Stimulated activated CD4-positive, alpha-beta T cell treated with anti-CD3 and anti-CD28 coated beads, Interleukin-15, amount 100 ng/mL, for 24 hours (primary cell): ENCODE measurements at places on chromosomes 13 and 19.

DNA sequence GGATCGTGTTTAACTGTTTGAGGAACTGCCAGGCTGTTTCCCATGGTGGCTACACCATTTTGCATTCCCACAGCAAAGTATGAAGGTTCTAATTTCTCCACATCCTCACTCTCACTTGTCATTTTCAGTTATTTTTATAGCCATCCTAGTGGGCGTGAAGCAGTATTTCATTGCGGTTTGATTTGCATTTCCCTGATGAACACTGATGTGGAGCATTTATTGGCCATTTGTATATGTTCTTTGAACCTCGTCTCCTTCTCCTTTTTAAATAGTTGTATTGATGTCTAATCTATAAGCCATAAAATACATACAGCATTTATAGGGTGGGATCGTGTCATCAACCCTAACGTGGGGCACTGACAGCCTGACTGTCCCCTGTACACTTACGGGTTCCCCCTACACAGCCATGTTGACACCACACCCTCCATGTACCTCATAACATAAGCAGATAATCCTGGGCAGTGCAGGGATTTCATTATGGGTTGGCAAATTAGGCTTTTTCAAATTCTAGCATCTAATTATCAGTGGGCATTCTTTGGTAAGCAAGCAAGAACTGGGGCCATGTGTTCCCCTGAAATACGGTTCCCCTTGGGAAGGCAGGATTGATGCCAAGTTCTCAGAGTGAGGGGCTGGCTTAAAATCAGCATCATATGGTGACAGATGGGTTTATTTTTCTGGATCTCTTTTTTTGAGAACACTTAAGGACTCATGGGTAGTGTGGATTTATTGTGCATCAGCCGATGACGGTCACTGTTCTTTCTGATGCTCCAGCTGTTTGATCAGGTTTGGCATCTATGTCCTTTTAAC lies 11.6 kb upstream of the ZBTB45 start:
- no peak for DNase-seq

DNA sequence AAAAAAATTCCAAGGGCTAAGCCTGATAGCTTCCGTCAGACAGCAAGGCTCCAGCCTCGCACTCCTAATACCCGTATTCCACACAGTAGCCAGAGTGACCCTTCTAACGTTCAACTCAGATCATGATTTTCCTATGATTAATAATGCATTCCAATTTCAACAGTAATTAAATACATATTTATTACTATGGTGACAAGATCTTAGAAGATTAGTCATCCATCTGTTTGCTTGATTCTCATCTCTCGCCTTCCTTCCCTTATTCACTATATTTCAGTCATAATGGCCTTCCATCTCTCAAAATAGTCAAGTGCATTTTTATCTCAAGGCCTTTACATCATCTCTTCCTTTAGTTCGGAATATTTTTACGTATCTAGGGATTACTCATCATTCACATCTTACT lies 621.2 kb upstream of the SPRY2 start:
- no peak for DNase-seq

DNA sequence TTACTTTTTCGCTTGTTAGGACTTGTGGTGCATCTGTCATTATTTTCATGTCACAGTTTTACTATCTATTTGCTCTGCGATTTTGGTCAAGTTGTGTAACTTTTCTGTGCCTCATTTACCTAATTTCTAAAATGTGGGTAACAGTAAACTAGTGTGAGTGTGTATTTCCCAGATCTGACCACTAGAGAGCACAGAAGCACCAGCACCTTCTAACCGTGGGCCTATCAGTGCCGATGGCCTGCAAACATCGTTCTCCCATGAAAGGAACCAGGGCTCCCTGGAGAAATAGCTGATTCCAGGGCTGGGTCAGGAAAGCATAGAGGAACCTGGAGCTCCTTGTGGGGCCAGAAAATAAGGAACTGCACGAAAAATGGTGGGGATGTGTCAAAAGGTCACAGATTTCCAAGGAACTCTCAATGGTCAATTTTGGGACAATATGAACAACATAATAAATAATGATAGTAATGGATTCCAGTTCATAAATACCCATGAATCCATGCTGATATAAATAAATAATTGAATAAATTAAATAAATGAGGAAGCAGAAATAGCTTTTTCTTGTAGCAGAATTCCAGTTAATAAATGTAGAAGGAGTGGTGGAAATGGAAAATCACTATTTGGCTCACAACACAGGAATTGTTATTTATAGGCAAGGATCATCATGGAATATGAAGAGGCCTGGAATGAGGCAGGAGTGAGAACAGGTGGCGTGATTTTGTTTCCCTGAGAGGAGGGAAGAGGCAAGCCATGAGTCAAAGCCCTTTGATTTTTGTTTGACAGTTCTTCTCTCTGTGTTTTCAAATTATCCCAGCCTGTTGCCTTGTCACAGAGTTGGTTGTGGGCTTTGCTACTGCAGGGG lies 31.1 kb downstream of the CEACAM8 start:
- DNase-seq: peak; percentile 31

- DNase-seq: no peak
Measured at GRCh38 chr13:72025836-72026235, 158.8 kb upstream of the DACH1 start.

DNA sequence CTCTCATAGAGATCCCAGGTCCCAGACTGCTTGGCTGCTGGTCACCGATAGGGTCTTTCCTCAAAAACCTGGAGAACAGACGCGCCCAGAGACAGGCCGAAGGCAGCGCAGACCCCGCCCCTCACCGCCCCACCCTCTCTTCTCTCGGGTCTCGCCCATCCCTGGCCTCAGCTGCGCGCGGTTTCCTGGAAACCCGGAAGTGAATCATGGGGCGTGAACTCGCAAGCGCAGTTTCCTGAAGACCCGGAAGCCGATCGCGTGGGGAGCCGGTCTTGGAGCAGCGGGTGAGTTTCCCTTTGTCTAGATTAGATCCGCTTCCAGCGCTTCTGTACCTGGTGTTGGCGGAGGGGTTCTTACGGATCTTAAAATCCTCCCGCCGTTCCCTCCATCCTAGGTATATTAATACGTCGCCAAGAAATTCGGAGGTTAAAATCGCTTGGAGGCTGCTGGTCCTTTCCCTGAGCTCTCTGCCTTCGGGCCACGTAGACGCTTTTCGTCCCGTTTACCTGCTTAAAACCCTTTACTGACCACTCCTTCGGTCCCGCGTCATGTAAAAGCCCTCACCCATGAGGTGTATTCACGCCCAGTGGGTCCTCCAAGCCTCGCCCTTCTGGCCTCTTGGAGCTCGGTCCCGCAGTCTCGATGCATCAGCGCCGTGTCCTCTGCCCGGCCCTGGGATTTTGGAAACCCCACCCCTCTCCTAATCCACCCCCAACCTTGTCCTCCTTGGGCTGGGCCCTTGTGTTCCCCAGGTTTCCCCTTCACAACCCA lies at the start of gene ZNF578:
Gene ZNF578 (plus strand): TSS at position 230 of the 771 bp plus-strand sequence. CDS start 48,293 bp downstream, outside the sequence.
- peak; percentile 77 for DNase-seq

- no peak for DNase-seq
Measured at GRCh38 chr19:48989701-48990291, 3.3 kb downstream of the GYS1 start.

DNA sequence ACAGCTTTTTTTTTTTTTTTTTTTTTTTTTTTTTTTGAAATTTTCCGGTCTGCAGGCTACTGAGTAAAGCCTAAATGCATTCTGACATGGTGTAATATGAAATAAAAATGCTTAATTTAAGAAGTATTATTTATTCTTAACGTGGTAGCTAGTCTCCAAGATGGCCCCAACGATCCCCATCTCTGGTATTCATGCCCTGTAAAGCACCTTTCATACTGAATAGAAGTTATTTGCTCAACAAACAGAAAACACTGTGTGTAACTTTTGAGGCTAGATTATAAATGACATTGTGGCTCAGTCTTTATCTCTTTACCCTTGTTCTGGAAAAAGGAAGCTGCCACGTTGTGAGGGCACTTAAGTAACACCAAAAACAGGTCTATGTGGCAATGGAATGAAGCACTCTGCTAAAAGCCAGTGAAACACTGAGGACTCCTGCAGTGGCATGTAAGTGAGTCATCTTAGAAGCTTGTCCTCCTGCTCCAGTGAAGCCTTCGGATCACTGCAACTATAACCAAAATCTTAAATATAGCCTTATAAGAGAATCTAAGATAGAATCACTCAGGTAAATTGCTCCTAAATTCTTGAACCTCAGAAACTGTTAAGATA lies 128.7 kb downstream of the UGGT2 start:
- DNase-seq: no peak

DNA sequence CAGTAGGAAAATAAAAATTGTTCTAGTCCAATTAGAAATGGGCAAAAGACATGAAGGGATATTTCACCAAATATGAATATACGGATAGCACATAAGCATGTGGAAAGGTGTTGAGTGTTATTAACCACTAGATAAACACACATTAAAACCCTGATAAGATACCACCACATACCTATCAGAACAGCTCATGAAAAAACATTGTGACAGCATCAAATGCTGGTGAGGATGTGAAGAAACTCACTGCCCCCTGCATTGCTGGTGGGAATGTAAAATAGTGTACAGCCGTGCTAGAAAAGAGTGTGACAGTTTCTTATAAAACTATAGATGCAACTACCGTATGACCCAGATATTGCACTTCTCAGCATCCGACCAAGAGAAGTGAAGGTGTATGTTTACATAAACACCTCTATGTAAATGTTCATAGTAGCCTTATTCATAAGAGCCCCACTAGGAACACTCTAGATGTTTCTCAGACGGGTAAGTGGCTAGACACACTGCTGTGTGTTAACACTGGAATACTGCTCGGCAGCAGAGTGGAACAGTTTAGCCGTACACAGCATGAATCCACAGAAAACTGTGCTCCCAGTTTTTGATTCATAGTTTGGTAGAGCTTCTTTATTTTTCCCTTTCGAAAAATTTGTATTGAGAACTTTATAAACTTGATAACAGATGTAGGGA lies 321.1 kb downstream of the MYO16 start:
- no peak for DNase-seq

GRCh38 chr13:33577007-33577406 lies 240.9 kb upstream of the RFC3 start:
- DNase-seq: no peak

- no peak for DNase-seq
Measured at GRCh38 chr19:40054632-40055031, 1.4 kb downstream of the ZNF780B start.

- no peak for DNase-seq
Measured at GRCh38 chr13:93227878-93228642, 1.5 kb downstream of the GPC6 start.

- DNase-seq: no peak
Measured at GRCh38 chr13:74945637-74946036, 536.3 kb downstream of the TBC1D4 start.

DNA sequence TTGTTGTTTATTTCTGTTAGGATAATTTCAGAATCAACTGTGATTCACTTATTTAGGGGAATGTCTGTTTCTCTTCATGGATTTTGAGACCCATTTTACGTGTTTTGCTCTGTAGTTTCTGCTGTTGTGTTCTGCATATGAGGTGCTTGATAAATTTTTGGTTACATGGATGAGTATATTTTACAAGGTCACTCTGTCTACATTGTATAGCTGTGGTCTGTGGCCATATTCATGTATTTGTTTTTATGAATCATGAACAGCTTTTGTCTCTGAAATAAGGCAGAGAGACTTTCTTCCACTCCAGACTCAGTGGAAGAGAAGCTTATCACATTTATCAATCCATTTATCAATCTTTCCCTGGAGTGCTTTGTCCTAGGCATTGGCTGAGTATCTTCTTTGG lies 56.6 kb downstream of the PDS5B start:
- DNase-seq: no peak

GRCh38 chr19:40298026-40298425 lies 12.9 kb upstream of the AKT2 start:
- DNase-seq: no peak

DNA sequence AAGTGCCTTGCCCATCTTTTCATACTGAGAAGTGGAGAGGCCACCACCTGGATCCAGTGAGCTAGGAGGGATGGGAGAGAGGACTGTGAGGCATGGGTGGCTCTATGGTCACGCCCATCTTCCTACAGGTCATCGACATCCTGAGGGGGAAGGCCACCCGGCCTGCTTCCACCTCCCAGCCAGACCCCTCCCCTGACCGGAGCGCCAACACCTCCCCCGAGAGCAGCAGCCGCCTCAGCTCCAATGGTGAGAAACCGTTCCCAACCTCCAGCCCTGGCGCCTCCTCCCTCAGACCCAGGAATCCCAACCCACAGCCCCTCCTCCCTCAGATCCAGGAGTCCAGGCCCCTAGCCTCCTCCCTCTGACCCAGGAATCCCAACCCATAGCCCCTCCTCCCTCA lies 10.1 kb downstream of the BCL3 start:
- DNase-seq: no peak

DNA sequence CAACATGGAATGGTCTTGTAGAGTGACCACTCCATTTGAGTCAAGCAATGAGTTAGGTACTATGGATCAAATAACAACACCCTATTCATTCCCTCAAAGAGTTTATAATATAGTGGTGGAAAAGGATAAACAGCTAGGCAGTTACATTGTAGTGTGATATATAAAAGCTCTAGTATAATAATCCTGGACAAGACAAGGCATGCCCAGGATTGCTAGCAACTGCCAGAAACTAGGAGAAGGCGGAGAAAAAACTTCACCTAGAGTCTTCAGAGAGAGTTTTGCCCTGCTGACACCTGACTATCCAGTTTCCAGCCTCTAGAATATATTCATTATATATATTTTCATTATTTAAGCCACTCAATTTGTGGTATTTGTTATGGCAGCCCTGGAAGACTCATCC lies 530.6 kb downstream of the KLF12 start:
- no peak for DNase-seq

DNA sequence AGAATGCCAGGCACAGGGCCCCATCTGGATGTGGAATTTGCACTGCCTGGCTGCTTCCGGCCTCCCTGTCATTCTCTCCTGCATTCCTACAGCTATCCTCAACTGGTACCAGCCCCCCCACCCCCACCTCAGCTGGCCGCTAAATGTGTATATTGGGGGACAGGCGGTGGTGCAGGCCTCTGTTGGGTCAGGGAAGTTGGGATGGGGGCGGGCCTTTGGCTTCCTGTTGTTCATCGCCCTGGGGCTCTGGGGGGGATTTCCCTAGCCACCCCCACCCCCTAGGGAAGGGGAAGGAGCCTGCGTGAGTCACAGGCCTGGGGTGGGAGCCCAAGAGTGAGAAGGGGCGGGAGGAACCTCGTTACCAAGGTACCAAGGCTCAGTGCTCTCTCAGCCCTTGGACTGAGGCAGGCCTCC lies 10.6 kb downstream of the POU2F2 start:
- peak; percentile 93 for DNase-seq

- DNase-seq: no peak
Measured at GRCh38 chr19:1311543-1312091, 25.9 kb downstream of the EFNA2 start.

- no peak for DNase-seq
Measured at GRCh38 chr19:46461537-46461936, 9.8 kb downstream of the PNMA8A start.

GRCh38 chr13:113122550-113123225 lies at the start of gene F10:
Gene F10 (plus strand): TSS chr13:113122799. CDS start chr13:113122856, 57 bp downstream.
- no peak for DNase-seq

- DNase-seq: no peak
Measured at GRCh38 chr19:35099155-35099896, 16.3 kb upstream of the FXYD3 start.

- no peak for DNase-seq
Measured at GRCh38 chr19:43731346-43731745, 15.5 kb downstream of the IRGC start.
